ENCODE measurements at places on chromosomes 6 and 20.

DNA sequence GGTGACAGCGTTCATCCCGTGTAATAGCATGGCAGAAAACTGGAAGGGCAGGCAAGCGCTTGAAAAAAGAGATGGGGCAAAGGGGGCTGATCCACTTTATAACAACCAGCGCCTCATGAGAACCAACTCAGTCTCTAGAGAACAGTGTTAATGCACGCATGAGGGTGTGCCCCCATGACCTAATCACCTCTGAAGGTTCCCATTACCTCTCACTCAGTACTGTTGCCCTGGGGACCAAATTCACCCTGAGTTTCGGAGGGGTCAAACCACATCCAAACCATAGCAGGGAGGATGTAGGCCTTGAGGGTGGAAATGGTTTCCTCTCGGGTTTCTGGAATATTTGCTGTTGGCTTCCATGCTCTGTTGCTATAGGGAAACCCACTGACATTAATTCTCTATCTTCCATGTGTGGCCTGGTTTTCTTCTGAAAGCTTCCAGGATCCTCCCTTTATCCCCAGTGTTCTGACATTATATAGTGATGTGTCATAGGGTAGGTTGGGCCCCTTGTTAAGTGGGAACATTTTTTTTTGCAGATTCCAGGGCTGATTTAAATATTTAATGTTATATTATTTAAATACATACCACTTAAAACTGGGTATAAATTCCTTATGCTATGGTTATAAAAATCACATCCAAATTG, 65.2 kb downstream of the PPP1R14C start:
- peak; percentile 73 for DNase-seq

GRCh38 chr6:5246141-5247097, 14.3 kb downstream of the LYRM4 start:
- DNase-seq = no peak

DNA sequence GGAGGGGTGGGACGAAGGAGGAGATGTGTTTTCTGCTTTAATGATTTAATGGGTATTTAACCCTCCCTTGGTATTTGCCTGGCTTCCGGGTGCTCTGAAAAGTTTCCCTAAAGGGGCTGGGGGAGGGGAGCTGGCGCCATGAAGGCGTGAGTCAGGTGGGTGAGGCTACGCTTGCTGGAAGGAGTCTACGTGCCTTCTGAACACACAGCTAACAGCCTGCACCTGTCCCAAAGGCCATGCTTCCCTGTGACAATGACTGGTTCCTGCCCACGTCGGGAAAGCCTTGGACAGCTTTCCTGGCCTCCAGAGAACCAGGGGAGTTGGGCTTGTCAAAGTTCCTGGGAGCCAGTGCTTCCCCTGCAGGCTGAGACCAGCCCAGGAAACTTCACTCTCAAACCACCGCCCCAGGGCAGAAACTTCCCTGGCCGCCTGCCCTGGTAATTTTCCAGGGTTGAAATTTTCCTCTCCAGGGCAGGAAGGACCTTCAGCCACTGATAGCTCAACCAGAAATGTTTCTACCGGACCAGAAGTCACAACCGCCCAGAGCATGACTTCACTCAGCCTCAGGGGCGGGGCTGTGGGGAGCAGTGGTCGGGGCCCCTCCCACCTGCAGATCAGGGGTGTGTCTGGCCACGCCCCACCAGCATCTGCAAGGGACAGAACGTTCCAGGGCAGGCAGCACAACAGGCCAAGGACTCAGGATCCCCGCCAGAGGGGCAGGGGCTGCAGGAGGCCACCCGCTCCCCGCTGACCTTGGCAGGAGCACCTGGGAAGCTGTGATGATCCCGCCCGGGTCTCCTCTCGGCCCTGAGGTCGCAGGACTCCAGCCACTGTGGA, 18.6 kb upstream of the SLCO4A1 start:
- peak; percentile 78 for DNase-seq

- no peak for DNase-seq
Measured at GRCh38 chr6:52555518-52556233, 21.2 kb downstream of the TRAM2 start.

DNA sequence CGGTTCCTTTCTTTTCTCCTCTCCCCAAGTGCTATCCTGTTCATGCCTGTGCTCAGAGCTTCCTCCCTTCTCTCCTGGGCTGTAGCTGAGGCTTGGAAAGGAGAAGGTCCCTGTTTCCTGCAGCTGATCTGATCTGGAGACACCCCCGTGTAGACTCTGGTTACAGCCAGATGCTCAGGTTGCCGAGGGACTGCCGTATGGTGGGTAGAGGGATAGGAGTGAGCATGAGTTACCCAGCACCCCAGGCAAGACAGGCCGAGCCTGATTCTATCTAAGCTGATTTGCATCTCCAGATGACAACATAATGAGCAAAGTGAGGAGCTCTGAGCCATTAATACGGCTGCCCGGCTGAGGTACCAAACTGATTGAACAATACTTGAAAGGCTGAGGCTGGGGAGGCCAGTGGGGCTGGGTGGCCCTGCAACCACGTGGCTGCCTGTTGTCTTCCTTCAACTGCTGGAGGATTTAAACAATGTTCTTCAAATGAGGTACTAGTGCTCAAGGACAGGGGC, 91.8 kb downstream of the ASXL1 start:
- no peak for DNase-seq
